Substantia nigra (tissue), 51 donors: ENCODE measurements at places on chromosomes 2 and 18.

- DNase-seq: no peak
Observed at GRCh38 chr18:13558124-13558523, 168.2 kb downstream of the FAM210A start.

DNA sequence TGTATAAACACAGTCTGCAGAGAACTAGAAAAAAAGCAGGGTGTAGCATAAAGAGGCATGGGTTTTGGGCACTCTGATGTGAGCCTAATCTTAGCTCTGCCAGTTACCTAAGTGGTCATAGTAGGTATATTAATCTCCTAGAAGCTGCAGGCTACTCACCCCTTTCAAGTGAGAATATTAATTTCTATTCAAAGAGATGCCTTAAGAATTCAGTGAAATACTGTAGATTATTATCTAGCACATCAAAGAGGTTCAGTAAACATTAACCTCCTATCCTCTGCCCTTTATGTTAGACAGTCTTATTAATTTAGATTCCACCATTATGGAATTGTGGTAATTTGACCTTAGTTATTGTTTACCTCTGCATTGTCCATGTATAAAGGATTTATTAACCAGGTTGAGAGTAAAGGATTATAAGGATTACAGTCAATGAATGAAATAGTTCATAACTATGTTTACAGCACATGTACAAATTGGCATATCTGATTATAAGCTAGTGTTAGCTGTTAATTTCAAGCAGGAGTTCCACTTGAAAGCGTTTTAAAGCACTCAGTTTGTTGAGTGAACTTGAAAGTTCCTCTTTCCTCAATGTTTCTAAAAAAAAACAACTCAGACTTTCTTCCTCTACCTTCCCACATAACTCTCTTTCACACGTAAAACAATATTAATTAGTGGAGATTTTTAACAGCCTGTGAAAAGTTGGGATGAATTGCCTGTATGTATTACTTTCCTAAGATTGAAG lies 150.6 kb upstream of the EPC2 start:
- no peak for DNase-seq

- no peak for DNase-seq
Observed at GRCh38 chr2:100606726-100607343, 44.0 kb downstream of the PDCL3 start.

GRCh38 chr2:233794128-233794658 lies 16.1 kb downstream of the MROH2A start:
- DNase-seq: no peak

GRCh38 chr2:88933980-88934379 lies 242.5 kb downstream of the RPIA start:
- no peak for DNase-seq
